ENCODE measurements at places on chromosomes 6 and 20.

GRCh38 chr6:71194724-71195123, 93.9 kb upstream of the OGFRL1 start:
- no peak for DNase-seq

GRCh38 chr6:131954059-131954774, 3.0 kb upstream of the CCN2 start:
- DNase-seq: no peak

GRCh38 chr20:41587956-41588355, 30.2 kb downstream of the CHD6 start:
- DNase-seq: no peak

GRCh38 chr20:836190-836589, 2.7 kb downstream of the FAM110A start:
- DNase-seq: no peak

DNA sequence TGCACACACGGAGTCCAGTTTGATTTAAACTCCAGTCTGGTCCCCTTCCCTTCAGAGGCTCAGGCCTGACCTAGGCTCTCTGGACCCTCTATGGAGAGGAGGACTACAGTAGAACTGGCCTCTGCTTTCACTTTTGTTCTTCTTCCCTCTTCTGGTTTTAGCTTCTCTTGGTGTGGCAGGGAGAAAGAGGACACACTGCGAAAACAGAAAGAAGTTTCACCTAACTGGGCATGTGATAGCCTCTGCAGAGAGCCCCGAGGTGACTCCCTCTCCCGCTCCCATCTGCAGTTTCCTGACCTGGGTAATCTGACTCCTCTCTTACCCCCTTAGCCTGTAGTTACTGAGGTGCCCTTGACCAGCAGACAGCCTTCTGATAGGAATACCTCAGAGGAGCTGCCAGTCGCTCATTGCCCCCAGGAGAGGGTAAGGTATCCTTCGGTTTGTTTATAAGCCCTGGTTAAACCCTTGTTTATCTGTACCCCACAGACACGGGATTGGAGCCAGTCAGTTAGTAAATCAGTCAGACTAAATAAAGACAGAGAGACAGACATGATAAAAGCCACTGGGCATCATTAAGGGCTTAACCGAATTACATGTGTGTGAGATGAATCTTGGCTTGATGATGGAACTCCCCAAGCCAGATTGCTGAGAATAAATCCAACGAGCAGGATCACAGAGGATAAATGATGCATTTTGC, 12.0 kb upstream of the DTNBP1 start:
- no peak for DNase-seq

DNA sequence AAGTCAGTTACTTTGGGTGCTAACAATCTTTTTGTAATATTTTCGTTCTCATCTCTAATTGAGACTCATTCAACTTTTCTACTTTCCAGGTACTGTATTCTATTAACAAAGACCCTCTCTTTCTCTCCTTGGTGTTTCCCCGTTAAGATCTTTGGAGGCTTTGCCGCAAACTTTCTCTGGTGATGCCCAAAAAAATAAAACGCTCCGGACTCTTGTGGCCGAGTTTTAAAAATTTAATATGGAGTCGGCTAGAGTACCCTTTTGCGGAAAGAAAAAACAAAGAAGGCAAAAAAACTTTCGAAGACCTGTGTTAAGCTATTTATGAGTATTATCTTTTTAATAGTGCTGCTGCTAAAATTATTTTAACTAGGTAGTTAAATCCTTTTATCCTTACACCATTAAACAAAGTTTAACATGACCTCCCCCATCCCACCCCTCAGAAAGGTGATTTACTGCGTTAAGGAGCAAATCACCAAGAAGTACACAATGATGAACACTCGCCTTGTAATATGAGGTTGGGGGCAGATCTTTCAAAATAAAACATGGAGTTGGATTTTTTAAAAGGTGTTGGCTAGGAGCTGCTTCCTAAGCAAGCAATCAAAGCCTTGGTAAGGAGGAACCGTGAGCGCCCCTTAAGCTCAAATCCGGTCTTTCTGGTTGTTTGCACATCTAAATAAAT, 10.0 kb downstream of the SIM1 start:
- no peak for DNase-seq

- no peak for DNase-seq
Observed at GRCh38 chr20:41686961-41687360, 68.8 kb upstream of the CHD6 start.

DNA sequence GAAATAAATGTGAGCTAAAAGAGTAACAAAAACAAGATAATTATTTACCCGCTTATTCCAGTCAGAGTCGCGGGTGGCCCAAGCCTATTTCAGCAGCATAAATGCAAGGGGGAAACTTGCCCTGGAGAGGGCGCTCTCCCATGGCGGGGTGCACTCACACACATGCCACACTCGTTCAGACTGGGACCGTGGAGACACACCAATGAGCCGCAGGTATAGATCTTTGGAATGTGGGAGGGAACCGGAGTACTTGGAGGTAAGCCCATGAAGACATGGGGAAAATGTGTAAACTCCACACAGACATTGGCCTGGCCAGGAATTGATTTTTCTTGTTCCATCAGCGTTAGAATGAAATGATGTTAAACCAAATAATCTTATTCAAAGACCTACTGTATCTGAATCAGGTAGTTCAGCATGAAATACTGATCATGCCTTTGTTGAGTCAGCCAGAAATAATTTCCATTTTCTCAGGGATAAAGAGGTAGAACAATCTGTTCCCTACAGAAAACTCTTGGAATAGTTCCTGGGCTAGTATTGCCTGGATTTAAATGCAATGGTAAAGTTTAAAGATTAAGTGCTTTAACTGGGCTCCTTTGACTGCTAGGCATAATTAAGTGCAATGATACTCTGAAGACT, 191.5 kb downstream of the MCHR2 start:
- DNase-seq: no peak

DNA sequence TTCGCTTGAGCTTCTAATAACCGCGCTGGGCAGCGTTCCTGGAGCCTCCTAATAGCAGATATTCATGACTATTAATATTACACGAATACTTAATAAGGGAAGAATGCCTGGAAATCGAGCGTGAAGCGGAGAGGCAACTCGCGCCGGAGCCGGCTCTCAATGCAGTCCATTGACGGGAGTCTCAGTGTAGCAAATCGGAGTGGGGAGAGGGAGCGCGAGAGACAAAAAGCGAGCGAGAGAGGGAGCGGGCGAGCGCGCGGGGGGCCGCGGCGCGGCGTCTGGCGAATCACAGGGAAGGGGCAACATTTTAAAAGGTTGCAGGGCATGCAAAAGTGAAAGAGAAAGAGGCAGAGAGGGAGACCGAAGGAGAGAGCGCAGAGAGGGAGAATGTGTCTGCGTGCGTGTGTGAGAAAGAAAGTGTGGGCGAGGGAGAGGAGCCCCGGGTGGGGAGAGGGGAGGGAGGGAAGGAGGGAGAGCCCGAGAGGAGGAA, 2.9 kb downstream of the TFAP2A start:
- no peak for DNase-seq

DNA sequence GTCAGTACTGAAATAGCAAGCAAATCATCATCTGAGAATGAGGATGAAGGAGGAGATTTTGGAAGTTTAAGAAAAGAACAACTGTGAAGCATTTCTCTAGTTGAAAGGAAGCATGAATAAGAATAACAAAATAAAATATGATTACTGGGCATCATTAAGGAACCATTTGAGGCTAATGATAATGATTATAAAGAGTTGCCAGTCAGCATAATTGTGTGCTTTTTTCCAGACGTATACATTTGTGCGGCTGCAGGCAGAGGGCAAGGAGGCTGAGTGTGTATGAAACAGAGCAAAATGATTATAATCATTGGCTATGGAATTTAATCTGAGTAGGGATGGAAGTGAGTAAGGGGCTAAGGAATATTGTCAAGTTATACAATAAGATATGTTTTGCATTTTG, 218.7 kb upstream of the FUT9 start:
- DNase-seq: no peak

DNA sequence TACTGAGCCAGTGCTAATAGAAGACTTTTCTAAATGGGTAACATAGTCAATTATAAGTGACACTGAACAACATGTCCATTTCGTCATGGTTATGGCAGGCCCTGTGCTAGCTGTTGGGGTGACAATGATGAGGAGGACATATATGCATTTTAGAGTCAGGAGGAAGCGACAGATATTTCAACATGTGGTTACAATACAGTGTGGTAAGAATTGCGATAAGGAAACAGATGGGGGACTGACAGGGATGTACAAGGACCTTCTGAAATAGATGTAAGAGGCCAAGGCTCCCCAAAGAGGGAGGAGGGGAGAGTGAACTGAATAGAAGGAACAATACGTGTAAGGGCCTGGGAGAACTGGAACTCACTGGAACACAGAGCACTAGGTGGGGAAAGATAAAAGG, 11.7 kb downstream of the MMP24 start:
- no peak for DNase-seq

DNA sequence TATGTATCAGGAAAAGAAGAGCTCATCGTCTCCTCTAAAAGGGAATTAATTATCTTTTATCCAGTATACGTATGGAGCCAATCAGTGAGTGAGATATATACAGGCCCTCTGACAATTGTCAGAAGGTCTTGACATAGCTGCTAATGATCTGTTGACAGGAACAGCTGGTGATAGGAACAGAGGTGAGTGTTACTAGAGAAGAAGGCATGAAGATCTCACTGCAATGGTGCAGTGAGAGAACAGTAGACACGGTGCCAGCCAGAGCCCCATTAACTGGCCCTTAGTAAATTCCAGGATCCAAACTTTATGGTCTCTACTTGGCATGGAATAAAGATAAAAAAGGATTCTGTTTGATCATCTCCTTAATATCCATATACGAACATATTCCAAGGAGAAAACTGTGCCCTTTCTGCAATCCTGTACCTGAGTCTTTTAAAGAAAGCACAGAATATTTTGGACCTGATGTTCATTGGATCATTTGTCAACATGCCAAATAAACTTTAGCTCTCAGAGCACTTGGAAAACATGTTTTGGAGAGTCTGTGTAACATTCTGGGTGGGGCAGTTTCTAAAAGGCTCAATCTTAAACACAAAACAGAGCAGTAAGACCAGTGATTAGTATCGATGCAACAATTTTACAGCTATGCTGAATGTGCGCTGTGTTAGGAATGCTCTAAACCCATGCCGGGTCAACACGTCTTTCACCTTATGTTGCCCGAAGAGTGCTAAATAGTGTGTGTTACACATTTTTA, 135.8 kb upstream of the CITED2 start:
- DNase-seq: no peak

DNA sequence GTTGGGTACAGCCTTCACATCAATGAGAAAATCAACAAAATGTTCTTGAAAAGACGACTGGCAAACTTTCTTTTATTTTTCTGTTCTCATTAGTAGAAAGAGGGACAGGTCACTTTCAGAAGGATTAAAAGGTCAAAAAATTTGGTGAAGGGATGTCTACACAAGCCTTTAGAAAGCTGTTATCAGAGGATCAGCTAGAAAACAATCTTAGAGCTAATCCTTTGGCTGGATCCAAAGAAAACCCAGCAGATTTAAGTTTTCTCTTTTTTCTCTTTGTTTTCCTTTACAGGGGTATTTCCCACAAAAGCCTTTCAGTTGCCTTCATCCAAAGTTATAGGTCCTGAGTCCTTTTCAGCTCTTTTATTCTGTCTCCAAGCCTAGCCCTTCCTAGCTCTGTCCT, 57.3 kb upstream of the EDN1 start:
- no peak for DNase-seq

DNA sequence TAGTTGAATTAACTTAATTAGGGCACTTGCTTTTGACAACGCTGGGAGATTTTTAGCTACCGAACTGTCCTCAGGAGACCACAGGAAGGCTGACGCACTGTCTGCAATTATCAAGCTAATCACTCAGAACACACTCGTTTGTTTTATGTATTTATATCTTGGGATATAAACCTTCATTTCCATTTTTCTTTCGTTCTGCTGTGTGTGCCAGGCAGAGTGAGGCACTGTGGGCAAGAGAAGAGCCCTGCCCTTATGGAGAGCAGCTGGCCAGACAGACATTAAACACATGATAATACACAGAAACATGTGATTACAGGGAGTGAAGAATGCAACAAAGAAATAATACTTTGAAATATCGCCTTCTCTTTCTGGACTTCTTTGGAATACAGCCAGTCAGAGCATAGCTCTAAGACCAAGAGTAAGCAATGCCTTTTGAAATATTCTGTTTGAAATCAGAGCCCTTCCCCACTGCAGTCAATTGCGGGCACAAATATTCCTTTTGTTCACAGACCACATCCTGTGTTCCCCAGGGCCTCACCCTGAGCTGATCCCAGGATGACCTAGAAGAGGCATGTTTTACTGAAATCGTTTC, 96.8 kb downstream of the ANKRD60 start:
- no peak for DNase-seq

DNA sequence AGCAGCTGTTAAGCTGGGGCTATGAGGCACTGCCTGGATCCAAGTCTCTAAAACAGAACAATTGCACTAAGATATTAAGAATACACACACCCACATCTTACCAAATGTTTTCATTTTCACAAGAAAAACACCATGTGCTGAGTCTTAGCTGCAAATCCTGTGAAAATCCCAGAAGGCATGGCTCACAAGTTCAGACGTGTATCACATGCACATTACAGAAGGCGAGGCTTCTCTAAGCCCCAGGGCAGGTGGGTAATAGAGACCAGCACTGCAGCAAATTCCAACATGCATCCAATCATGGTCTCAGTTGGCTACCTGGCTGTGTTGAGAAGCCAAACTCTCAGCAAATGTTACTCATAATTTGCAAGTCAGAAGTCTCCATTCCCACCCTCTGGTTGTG, 16.2 kb upstream of the CST3 start:
- no peak for DNase-seq

GRCh38 chr6:158769771-158770432, 49.3 kb downstream of the EZR start:
- no peak for DNase-seq

DNA sequence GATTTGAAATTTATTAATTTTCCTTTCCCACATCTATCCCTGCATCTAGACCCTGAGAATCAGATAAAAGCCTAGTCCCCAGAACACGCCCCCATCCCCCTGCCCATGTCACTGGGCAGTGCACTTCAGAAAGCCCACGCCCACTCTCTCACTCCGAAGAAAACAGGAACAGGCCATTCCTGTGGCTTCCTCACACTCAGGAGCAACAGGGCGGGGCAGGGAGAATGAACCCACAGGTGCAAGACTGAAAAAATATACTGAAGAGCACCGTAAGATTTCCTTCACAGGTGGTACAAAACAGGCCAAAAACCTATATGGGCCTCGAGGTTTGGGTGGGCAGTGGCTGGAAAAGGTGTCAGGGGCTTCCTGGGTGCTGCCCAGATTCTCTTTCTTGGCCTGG, 3.4 kb downstream of the OXT start:
- no peak for DNase-seq

- no peak for DNase-seq
Observed at GRCh38 chr6:45577836-45578504, 200.2 kb upstream of the SUPT3H start.

Measured in anterior cingulate cortex (tissue), 58 donors.